Spleen (tissue), 13 donors: ENCODE measurements at places on chromosomes 2 and 18. TPM values are rescaled to one million over a fixed set of nuclear protein-coding genes. Genes with fewer than 3 reads are reported as not detected.

GRCh38 chr2:223590964-223591363 lies 11.2 kb downstream of the SCG2 start:
- no peak for DNase-seq

- DNase-seq: no peak
Measured at GRCh38 chr2:74762789-74763188, 71.1 kb upstream of the HK2 start.

- DNase-seq: no peak
Measured at GRCh38 chr2:215693193-215693998, 257.5 kb upstream of the FN1 start.

DNA sequence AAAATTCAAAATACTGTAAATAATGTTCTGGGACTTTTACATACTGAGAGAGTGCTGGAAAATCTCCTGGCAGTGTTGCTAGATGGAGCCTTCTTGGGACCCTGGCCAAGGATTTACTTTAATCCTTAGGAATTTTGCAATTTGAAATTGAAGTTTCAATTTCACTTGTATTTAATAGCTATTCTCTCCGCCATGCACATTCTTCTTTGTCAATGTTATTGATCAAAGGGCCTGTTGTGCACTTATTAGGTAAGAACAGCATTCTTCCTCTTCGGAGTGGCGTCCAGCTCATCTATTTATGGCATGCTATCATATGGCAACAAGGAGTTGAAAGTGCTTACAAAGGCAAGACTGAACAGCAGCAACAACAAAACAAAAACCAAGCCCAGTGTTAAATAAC lies 40.1 kb upstream of the SOS1 start:
- DNase-seq: no peak

DNA sequence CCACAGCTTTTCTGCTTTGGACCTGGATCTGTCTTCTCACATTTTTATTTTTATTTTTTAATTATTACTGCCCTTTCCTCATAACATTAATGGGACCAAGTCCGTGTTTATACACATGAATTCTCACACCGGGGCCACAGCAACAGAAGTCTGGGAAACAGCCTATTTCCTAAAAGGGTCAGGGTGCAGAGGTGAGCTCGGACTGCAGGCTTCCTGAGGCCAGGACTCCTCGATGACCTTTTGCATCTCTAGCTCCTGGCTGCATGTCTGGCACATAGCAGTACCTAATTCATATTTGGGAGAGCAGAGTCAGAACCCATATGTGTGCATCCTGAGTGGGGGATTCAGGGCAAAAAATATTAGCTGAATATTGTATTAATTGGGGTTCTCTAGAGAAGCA lies 9.6 kb upstream of the RAB31 start:
- no peak for DNase-seq

BBS5 gene
- polyA plus RNA-seq: 4.1 TPM

- DNase-seq: no peak
Measured at GRCh38 chr2:44273596-44273995, 1.7 kb upstream of the SLC3A1 start.

CHRND gene
- polyA plus RNA-seq: not detected

- DNase-seq: no peak
Measured at GRCh38 chr2:8142461-8142860, 539.4 kb upstream of the ID2 start.

- DNase-seq: no peak
Measured at GRCh38 chr18:7629416-7629815, 62.3 kb downstream of the PTPRM start.

GRCh38 chr2:220068846-220069245 lies 441.4 kb downstream of the SLC4A3 start:
- no peak for DNase-seq
